Cardiac muscle cell (in vitro differentiated cells and primary cell): ENCODE measurements at places on chromosomes 4 and X. TPM values are rescaled to one million over a fixed set of nuclear protein-coding genes. Genes with fewer than 3 reads are reported as not detected.
A peak's percentile ranks its signal among the peaks of the same experiment; 100 is the strongest.

- DNase-seq, result no peak
These were observed 94.5 kb upstream of the PRKX start for GRCh38 chrX:3807906-3808305.

DNA sequence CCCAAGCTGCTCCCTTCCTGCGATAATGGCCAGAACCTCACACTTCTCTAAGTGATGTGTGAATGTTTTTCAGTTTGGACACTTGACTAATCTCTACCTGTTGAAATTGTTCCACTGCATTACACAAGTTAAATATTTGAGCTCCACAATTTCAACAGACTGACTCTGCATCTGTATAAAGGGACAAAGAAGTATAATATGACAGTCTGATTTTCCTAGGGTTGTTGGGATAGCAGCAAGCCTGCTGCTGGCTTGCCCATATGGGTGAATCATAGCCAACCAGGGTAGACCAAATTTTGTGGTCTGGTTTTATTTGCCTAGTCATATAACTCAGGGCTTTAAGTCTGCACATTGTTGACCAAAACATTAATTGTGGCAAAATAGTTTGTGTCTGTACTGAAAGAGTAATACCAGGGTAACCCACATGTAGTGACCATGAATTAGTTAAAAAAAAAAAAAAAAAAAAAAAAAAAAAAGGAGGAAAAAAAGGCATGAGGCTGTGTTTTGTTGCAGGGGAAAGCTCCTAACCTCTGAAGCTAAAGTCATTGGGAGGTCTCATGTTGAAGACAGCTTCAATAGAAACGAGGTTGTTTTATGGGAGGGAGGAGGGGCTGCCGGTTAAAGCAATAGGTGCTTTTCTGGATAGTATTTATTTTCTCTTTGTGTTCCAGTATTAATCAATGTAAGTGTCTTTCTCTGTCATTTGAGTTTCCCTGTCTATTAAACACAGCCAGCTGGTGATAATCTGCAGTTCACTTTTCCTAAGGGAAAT lies 534.2 kb downstream of the RAB28 start:
- no peak for DNase-seq

DNA sequence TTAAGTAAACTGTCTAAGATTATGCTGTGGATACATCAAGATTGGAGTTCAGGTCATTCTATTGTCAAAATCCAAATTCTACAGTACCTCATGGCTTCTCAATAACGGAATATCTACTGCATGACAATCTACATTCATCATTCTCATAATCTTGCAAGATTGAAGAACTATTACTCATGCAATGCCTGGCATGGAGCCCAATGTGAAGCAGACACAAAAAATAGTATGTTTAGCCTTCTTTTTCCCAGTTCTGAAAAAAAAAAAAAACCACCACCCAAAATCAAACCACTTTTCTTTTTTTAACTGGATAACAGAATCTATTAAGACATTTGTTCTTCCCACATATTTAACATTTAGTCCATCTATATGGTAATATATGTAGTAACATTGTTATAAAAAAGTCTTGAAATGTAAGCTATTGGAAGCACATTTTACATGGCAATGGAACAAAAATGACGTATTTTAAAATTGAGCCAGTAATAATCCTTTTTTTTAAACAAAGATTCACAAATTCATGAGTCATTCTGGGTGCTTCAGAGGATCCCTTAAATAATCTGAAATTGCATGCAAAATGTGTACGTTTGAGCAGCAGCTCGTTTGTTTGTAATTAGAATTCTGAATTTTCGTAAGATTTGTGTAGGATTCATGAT lies 232.2 kb upstream of the FMR1 start:
- no peak for DNase-seq

GRCh38 chr4:77148078-77148477 lies 8.9 kb upstream of the CCNG2 start:
- DNase-seq, result peak; percentile 40

GRCh38 chr4:154041640-154042039 lies 252.8 kb upstream of the SFRP2 start:
- DNase-seq, result no peak

- DNase-seq, result no peak
These were observed 24.0 kb downstream of the ANAPC4 start for GRCh38 chr4:25401066-25401465.

GRCh38 chr4:109313168-109314133 lies 11.0 kb upstream of the COL25A1 start:
- no peak for DNase-seq

DNA sequence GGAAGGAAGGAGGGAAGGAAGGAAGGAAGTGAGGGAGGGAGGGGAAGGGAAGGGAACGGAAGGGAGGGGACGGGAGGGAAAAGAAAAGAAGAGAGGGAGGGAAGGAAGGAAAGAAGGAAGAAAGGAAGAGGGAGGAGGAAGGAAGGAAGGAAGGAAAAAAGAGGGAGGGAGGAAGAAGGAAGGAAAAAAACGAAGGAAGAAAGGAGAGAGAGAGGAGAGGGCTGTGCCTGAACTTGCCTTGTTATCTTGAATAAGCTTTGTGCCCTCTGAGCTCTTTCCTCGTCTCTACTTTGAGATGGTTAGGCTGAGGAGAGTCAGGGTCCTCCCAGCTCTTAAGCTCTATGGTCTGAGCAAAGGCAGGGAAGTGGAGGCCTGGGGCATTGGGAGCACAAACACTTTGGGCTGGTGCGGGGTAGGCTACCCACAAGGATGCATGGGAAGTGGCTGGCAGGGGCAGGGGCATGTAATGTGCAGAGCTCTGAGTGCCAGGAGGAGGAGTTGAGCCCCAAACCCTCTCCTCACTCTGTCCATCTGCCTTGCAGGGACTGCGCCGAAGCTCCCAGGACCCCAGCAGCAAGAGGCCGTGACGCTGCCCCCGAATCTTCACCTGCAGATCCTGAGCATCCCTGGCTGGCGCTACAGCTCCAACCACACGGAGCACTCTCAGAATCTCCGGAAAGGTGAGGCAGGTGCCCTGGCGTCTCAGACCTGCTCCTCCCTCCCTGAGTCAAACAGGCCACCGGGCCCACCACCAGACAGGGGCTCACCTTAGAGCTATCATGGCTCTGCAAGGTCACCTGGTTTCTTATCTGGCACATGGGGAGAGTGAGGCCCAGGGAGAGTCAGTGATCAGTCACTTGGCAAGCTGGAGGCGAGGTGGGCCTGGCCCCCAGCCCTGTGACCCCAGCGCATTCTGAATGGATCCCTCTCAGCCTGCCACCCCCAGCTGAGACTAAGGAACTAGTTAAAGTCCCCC lies 26.5 kb upstream of the MRFAP1 start:
- no peak for DNase-seq

- DNase-seq, result no peak
These were observed 566.2 kb downstream of the MID1IP1 start for GRCh38 chrX:39367416-39367815.

- DNase-seq, result no peak
These were observed 1654.2 kb downstream of the PCDH19 start for GRCh38 chrX:98755912-98756311.

GRCh38 chrX:109535578-109535977 lies 1.1 kb upstream of the NXT2 start:
- no peak for DNase-seq

DNA sequence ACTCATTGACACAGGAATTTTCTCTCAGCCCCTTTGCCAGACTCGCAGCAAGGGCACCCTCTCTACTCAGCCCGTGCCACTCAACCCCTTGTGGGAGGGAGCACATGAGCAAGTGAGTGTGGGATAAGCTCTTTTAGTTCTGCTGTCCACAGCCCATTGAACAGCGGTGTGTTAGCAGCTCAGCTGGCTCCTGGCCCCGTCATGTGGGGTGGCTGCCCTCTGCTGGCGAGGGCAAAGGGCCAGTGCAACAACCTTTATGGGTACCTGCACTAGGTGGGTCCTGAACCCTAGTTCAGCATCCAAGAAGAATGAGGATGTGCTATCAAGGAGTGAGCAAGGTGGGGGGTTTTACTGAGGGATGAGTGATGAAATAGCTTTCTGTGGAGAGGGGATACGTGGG lies 85.0 kb upstream of the ZNF81 start:
- peak; percentile 65 for DNase-seq

- DNase-seq, result peak; percentile 59
These were observed 754 bp downstream of the MTMR1 start for GRCh38 chrX:150693725-150694574.

- DNase-seq, result no peak
These were observed 102.6 kb downstream of the LHFPL1 start for GRCh38 chrX:112577146-112577545.

- DNase-seq, result peak; percentile 79
These were observed 132.6 kb upstream of the ANK2 start for GRCh38 chr4:112916868-112917267.

DNA sequence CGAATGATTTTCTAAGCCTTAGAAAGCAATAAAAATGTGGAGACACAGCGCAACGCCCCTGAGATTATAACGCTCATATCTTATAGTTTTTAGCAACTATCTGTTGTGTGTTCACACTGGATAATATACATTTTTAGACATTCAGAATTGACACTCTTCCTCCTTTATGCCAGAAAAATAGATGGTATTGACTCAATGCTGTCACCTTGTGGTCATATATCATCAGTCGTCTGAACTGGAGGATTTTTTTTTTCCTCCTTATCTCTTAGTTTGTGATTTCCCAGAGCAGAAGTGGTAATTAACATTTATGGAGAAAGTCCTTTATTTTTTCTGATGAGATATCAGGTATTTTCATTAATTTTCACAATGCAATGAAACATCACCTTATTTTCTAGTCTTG lies 759.6 kb downstream of the RAB28 start:
- peak; percentile 30 for DNase-seq

GRCh38 chr4:304969-305680 lies at the start of gene ZNF732:
TSS of gene ZNF732 (minus strand) at chr4:305474. CDS start at chr4:305310, 164 bp downstream.
- DNase-seq, result peak; percentile 87

DNA sequence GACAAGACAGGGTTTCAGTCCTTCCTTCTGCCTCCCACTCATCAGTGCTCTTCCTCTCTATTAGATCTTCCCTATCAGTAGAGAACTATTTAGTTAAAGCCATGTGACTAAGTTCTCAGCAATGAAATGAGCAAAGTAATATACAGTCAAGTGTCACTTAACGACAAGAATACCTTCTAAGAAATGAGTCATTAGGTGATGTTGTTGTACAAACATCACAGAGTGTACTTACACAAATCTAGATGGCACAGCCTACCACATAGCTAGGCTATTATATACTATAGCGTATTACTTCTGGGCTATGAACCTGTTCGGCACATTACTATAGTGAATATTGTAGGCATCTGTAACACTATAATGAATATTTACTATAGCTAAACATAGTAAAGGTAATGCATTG lies 71.3 kb downstream of the POU4F2 start:
- DNase-seq, result no peak

GRCh38 chr4:52744588-52744987 lies 6.6 kb downstream of the ERVMER34-1 start:
- no peak for DNase-seq

DNA sequence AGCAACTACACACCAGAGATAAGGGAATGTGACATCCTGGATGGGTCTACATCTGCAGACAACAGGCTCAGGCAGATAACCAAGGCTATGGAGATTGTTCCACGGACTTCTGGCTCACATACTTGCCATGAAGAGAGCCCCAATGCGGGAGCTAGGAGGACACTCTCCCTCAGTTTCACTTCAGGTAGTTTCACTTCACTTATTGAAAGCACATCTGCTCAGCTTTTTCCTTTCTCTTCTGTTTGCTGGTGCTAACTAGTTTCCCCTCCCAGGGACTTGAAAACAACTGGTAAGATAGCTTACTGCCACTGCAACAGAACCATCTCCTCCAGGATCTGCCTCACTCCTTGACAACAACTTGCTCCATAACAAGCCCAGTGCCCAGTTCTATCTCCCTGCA lies 1.4 kb upstream of the CT47C1 start:
- no peak for DNase-seq

GRCh38 chr4:73801692-73802091 lies 34.8 kb upstream of the CXCL6 start:
- DNase-seq, result no peak

GRCh38 chrX:53379747-53380146 lies 42.7 kb downstream of the SMC1A start:
- no peak for DNase-seq

DNA sequence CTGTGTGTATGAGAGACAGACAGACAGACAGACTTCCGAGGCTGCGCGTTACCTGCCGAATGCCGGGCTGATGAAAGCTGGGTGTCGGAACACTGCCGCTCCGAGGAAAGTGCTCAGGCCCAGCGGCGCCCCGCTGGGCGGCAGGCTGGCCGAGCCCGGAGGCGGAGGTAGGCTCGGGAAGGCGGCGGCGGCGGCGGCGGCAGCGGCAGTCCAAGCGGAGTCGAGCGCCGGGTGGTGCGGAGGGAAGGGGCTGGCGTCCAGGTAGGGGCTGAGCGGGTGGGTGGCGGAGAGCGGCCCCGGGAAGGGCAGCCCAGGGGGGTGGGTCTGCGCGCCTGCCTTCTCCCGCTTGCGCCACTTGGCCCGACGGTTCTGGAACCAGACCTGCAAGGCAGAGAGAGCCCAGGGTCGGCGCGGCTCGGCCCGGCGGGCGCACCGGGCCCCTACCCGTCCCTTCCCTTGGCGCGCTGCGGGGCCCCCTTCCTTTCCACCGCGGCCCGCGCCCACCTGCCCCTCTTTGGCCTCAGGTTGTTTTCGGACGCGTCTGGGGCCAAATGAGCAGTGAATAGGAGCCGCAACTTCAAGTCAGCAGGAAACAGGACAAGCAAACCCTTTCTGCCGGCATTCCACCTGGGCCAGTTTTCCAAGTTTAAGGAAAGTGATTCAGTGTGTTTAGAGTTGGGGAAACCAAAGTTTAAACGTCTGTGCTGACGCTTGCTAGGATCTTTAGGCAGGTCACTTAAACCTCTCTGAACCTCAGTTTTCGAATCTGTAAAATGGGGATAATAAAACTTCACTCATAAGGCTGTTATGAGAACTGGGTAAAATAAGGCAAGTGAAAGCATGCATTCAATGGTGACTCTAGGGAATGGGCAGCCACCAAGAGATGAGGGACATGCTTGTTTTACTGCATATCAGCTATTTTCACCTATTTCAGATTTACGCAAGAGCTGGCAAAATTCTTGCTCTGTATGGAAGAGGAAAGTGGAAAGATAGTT lies 8.4 kb downstream of the ARX start:
- no peak for DNase-seq

- DNase-seq, result peak; percentile 74
These were observed at the start of gene TMSB4X for GRCh38 chrX:12974796-12975669. TSS of gene TMSB4X (plus strand) at chrX:12975110.

GRCh38 chr4:165464813-165465381 lies 86.1 kb downstream of the CPE start:
- DNase-seq, result peak; percentile 54

DNA sequence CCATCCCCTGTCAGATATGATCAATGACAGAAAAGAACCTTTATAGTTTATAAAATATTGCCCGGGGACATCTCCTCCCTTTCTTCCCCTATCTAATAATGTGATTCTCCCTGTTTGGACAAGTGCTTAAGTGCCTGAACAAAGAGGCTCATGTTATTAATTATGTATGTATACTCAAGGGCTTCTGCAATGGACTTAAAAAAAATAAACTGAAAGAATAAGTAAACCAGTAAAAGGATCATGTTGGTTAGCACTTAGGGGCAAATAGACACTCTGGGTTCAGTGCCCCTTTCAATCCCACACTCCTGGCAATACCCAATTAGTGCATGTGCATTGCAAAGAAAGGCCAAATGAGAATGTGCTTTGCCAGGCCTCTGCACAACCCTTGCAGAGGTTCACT lies 30.7 kb upstream of the RPS6KA6 start:
- DNase-seq, result no peak

GRCh38 chr4:78863991-78864390 lies 75.2 kb downstream of the PAQR3 start:
- no peak for DNase-seq

Gene SCLT1
- total RNA-seq, result 3.5 and 13.9 TPM in 2 replicates

Gene LPAR4
- total RNA-seq, result 0.77 and 0.85 TPM in 2 replicates

Gene CENPVL2
- 1.4 TPM in 2 replicates for total RNA-seq

Gene ZBED1
- total RNA-seq, result 29.3 and 32.3 TPM in 2 replicates

Gene PNMA5
- not detected in 2 replicates for total RNA-seq

Gene DRP2
- 1.1 and 1.3 TPM in 2 replicates for total RNA-seq
